ENCODE measurements at places on chromosomes 13 and 19. TPM values are rescaled to one million over a fixed set of nuclear protein-coding genes. Genes with fewer than 3 reads are reported as not detected.

The TMEM255B gene
- total RNA-seq, result 2.1 TPM

The FGF21 gene
- 6.2 TPM for total RNA-seq

The FCAR gene
- 1.0 TPM for total RNA-seq

The UBL3 gene
- 26.2 TPM for total RNA-seq

The CNN1 gene
- 7.8 TPM for total RNA-seq

The CA11 gene
- 4.2 TPM for total RNA-seq

The MYH14 gene
- total RNA-seq, result 174 TPM

The KLK15 gene
- not detected for total RNA-seq

The TMPRSS9 gene
- not detected for total RNA-seq

The SMIM7 gene
- total RNA-seq, result 35.0 TPM

The B3GNT3 gene
- total RNA-seq, result not detected

The ISOC2 gene
- total RNA-seq, result 78.0 TPM

The CYP4F12 gene
- total RNA-seq, result 1.7 TPM

The NAA16 gene
- total RNA-seq, result 8.9 TPM

The NOSIP gene
- 69.9 TPM for total RNA-seq

The ANKRD27 gene
- 31.7 TPM for total RNA-seq

The ALKBH6 gene
- 10.9 TPM for total RNA-seq

The KLK3 gene
- total RNA-seq, result not detected

The S1PR4 gene
- total RNA-seq, result 0.64 TPM

The SHC2 gene
- total RNA-seq, result 4.5 TPM

The WDR62 gene
- total RNA-seq, result 1.9 TPM

The CD22 gene
- 0.58 TPM for total RNA-seq

The CCL25 gene
- total RNA-seq, result not detected

The NLRP11 gene
- not detected for total RNA-seq

The RAB20 gene
- total RNA-seq, result 2.3 TPM

The PKN1 gene
- 118 TPM for total RNA-seq

The DHDH gene
- total RNA-seq, result not detected

The LGALS7 gene
- not detected for total RNA-seq

The TMEM86B gene
- total RNA-seq, result 2.2 TPM

The LIG1 gene
- total RNA-seq, result 2.9 TPM

The BEST2 gene
- total RNA-seq, result not detected

The ERCC2 gene
- 13.8 TPM for total RNA-seq

The MBD3L2 gene
- total RNA-seq, result not detected

The C5AR1 gene
- 6.3 TPM for total RNA-seq

The CRX gene
- not detected for total RNA-seq

The CKM gene
- 16,244 TPM for total RNA-seq

The MIA gene
- total RNA-seq, result 1.3 TPM

The HSD11B1L gene
- 4.7 TPM for total RNA-seq

The FRY gene
- total RNA-seq, result 29.7 TPM

The RBM26 gene
- 21.4 TPM for total RNA-seq

The INSR gene
- total RNA-seq, result 72.0 TPM

The TEX26 gene
- total RNA-seq, result not detected

The C1QTNF9 gene
- 3.2 TPM for total RNA-seq

Measured in psoas muscle (tissue), 8 donors.